PC-9 (cell line): ENCODE measurements at places on chromosomes 2 and 18.

- DNase-seq = peak; percentile 88
- peak overlapping the region; percentile 39 for H3K27ac ChIP-seq
- H3K27me3 ChIP-seq = no peaks in the 10 kb centered on the region
- H3K4me3 ChIP-seq = no peak overlapping the region
- no peaks in the 10 kb centered on the region for H3K36me3 ChIP-seq
Observed at GRCh38 chr2:102664471-102664909, 45.1 kb downstream of the SLC9A2 start.

GRCh38 chr2:239345251-239345650 is 55.6 kb downstream of the HDAC4 start:
- H3K27ac ChIP-seq = no peak overlapping the region
- no peaks in the 10 kb centered on the region for H3K36me3 ChIP-seq
- DNase-seq = no peak
- no peaks in the 10 kb centered on the region for H3K27me3 ChIP-seq

GRCh38 chr2:168075446-168075845 is 171.9 kb downstream of the STK39 start:
- H3K36me3 ChIP-seq = no peaks in the 10 kb centered on the region
- no peak overlapping the region for H3K27ac ChIP-seq
- H3K27me3 ChIP-seq = no peaks in the 10 kb centered on the region
- no peaks in the 10 kb centered on the region for H3K4me1 ChIP-seq

- no peak overlapping the region for H3K4me3 ChIP-seq
- no peaks in the 10 kb centered on the region for H3K27me3 ChIP-seq
- 0 out of 2 replicates have a peak, but pooled peaks cover 3% of the 10 kb centered on the region for H3K4me1 ChIP-seq
- H3K36me3 ChIP-seq = no peaks in the 10 kb centered on the region
- no peak overlapping the region for H3K27ac ChIP-seq
Observed at GRCh38 chr2:132975193-132976105, 305.4 kb upstream of the LYPD1 start.
